ENCODE measurements at places on chromosomes 1 and 21. TPM values are rescaled to one million over a fixed set of nuclear protein-coding genes. Genes with fewer than 3 reads are reported as not detected.

The SH3BGRL3 gene
- total RNA-seq, result 204 TPM

DNA sequence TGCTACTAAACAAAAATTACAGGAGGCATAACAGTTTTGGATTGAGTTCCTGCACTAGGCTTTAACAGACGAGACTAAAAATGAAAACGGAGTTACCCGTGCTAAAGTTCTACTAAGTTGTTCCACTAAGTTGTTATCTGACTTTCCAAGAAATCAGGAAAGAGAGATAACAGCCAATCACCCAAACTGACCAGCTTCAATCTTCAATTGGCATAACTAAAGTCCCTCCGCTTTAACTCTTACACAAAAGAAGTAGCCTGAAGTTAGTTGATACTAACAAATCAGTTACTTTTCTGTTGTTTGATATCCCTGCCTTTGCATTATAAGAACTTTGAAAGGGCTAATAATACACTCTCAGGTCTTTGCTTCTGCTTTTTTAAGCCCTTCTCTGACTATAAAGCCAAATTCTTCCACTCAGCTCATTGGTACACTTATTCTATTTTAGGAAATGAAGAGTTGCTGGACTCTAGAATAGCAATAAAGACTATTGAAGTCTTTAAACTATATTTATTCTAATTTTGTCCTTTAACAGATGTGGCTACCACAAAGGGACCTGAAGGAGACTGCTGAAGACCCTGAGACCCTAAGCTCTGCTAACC, 61.3 kb downstream of the TESK2 start:
- no peak for DNase-seq

DNA sequence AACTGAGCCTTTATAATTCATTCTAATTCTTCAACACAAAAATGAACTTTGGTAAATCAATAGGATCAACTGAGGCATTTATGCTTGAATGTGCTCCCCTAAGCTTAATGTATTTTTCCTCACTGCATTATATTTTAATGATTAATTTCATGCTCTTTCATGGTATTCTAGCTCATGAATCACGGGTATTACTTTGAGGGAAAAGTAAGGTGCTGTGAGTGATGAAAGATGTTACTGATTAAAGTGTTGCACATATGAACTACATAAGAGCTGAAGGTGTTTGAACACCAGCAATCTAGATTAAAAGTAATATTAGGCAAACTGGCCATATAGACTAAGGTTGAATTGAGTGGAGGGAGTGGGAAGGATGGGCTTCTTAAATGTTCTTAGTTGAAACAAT, 1.9 kb downstream of the DPYD start:
- no peak for DNase-seq

DNA sequence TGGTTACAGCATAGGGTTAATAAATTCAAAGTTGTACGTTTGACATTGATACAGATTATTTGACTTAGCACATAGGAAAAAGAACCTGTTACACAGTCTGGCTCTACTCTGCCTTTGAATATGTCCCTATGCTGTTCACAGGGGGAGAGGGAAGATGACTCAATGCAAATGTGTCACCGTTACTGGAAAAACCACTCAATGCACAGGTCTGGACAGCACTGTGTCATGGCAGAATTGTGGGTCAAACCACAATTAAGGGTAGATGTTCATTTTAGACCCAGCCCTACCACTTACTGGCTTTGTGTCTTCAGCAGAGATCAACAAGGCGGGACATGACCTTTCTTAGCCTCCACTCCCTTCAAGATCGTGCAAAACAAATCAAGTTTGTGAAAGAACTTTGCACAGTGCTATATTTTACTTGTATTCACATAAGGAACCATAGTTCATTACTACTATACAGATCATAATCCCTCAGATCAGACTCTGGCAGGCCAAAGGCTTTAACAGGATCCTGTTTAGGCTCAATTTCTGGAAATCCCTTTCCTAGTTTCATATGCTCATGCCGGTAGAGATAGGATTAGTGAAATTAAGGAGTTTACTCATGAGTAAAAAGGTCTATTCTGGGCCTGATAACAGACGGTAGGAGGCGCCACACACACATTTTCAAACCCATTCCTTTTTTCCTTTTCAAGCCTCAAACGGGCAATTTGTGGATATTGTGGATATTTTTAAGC, 22.1 kb downstream of the EIF2D start:
- no peak for DNase-seq

The GJA8 gene
- total RNA-seq, result not detected

The MYOC gene
- 3.2 TPM for total RNA-seq

DNA sequence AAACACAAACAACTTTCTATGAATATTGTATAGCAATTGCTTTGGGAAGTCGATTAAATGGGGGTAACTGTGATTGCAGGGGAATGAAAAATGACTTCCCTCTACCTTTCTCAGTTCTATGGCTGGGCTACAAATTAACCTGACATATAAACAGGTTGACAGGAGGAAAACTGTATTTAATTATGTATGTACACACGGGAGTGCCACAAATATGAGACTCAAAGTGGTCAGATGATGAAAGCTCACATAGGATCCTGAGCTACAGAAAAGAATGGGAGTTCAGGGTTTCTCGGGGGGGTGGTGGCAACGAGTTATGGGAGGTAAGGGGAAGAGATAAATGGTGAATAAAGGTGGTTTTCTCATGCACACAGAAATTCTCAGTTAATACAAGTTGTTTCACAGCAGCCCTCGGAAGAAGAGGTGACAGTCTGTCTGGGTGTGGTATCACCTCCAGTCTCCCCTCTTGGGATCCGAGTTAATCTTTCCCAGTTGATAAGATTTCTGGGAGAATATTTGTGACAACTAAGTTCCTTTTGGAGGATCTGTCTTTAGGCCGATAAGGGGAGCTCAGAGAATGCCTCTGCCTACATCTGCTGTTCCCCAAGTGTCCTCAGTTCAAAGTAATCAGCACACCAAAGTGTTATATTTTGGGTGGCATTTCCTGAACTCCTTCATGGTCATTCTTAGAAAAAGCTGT, 26.3 kb downstream of the GADD45A start:
- DNase-seq, result no peak

The EDARADD gene
- 0.89 TPM for total RNA-seq

DNA sequence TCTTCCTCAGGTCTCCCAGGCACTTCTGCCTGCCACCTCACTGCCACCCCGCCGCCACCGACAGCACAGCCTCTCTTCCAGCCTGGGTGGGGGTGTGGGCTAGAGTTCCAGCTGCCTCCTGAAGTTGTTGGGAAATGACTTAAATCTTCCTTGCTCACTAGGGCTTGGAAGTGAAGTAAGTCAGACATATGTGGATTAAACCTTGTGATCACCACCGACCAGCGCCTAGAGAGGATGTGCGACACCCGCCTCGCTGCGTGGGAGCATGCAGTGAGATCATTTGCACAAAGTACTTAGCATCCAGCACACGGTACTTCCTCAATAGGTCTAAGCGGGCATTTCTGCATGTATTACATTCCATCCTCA, 71.4 kb upstream of the FAM20B start:
- no peak for DNase-seq

GRCh38 chr1:165895451-165895871, 68.0 kb downstream of the UCK2 start:
- DNase-seq, result no peak

The CTSK gene
- 29.4 TPM for total RNA-seq

The CYYR1 gene
- 28.1 TPM for total RNA-seq

GRCh38 chr1:228081144-228081543, 1.4 kb upstream of the ARF1 start:
- peak; percentile 32 for DNase-seq

The TAS1R1 gene
- total RNA-seq, result 0.27 TPM

The GBP7 gene
- total RNA-seq, result not detected

DNA sequence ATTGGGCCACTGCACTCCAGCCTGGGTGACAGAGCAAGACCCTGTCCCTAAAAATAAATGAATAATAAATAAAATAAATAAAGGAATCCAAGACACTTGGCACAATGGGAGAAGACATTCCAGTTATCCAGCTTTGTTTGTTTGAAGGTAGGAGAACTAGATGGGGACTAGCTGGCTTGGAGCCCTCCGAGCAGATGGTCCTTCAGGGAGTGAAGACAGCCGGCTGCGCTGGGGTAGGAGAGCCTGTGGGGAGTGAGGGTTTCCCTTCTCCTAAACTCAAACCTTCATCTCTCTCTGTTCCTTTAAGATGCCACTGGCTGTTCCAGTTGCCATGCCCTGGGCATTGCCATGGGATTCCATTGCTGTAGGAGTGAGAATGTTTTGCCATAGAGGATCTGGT, 120.6 kb downstream of the NAV1 start:
- DNase-seq, result no peak

DNA sequence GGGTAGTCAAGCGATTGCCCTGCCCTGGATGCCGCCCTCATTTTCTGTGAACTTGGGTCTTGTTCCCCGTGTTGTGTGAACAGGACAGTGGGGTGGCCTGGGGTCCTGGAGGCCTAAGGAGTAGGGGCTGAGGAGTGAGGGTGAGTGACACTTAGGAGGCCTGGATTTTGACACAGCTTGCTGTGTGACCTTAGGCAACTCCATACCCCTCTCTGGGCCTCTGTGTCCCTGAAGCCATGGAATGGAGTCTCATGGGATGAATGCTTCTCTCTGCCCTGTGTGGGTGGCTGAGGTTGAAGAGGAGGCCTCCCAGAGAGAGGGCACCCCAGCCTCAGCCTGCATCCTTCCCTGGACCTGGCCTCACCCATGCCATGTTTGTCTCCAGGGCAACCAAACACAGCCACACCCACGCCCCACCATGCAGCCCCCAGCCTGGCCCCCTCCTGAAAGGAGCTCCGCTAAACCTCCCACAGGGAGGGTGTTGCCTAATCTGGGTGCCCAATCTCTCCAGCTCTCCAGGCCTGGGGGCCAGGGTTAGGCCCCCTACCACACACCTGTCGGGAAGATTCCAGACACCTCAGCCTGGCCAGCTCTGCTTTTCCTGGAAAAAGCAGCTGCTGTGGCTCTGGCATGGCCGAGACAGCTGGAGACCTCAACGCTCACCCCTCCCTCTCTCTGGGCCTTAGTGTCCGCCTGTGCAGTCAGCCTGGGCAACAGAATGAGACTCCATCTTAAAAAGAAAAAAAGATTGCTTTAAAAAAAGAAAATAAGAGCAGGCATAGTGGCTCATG, 9.9 kb downstream of the MYOM3 start:
- DNase-seq, result peak; percentile 39

- no peak for DNase-seq
Observed at GRCh38 chr1:248631354-248632008, 3.4 kb downstream of the OR2T11 start.

DNA sequence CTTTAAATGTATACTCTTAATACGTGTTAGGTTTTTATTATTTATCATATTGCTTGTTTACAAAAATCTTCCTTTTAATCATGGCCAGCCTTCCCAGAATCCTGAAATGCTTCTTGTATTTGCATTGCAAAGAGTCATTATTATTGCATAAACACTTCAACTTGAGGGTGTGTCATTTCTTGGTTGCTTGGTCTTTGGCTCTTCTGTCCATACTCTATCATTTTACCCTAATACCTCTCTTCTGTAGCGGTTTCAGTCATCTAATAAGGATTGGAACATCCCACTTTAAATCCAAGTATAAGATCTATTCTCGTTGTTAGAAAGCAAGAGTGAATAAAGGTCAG, 200.6 kb upstream of the CACYBP start:
- no peak for DNase-seq

DNA sequence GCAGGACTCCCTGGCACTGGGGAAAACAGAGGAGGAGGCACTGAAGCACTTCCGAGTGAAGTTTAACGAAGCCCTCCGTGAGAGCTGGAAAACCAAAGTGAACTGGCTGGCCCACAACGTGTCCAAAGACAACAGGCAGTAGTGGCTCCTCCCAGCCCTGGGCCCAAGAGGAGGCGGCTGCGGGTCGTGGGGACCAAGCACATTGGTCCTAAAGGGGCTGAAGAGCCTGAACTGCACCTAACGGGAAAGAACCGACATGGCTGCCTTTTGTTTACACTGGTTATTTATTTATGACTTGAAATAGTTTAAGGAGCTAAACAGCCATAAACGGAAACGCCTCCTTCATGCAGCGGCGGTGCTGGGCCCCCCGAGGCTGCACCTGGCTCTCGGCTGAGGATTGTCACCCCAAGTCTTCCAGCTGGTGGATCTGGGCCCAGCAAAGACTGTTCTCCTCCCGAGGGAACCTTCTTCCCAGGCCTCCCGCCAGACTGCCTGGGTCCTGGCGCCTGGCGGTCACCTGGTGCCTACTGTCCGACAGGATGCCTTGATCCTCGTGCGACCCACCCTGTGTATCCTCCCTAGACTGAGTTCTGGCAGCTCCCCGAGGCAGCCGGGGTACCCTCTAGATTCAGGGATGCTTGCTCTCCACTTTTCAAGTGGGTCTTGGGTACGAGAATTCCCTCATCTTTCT, 75.5 kb downstream of the PIK3CD start:
- DNase-seq, result no peak

The CNR2 gene
- total RNA-seq, result not detected

DNA sequence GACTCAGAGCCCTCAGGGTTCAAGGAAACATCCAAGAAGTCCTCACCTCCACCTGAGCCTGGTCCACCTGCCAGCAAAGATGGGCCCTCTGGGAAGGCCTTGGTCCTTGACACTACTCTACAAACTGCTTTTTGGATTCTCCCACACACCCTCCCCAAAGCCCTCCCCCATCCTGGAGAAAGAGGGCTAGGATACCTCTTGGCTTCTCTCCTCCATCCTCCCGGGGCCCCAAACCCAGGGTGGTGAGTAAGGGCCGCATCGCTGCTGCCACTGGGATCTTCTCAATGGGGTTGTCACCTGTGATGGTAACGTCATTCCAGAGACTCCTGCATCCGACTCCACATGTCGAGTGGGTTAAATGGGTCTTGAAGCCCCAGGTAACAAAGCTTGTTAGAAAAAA, 26.6 kb downstream of the MATN1 start:
- DNase-seq, result no peak

- no peak for DNase-seq
Observed at GRCh38 chr1:167756730-167757405, 35.1 kb downstream of the MPZL1 start.

DNA sequence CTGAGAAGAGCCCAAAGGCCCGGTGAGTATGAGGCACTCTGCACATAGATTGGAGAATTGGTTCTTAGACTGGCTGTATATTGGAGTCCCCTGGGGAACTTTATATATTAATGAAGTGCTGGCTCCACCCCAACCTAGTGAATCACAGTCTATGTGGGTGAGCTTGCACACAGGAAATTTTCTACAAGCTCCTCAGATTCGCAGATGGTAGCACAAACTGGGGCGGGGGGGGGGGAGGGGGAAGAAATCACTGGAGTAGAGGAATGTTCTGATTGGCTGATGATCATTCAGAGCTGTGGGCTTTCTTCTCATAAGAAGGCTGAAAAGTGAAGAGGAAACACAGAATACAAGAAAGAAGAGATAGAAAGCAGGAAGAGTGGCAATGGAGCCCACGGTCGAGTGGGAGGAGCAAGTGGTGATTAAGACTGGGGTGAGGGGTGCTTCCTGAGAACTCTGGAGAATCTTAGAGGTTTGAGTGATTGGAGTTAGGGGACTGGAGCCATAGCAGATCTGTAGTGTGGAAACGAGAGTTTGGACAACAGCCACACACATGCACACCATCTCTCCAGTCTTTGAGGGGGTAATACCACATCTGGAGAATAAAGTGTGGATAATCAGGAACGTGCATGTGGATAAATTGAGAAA, 465.9 kb upstream of the DAB1 start:
- DNase-seq, result no peak
